Vagina (tissue), 2 donors: ENCODE measurements at places on chromosomes 6 and 20. TPM values are rescaled to one million over a fixed set of nuclear protein-coding genes. Genes with fewer than 3 reads are reported as not detected.

- peak; percentile 87 for DNase-seq
These were observed 44.4 kb downstream of the DSTN start for GRCh38 chr20:17614176-17614811.

DNA sequence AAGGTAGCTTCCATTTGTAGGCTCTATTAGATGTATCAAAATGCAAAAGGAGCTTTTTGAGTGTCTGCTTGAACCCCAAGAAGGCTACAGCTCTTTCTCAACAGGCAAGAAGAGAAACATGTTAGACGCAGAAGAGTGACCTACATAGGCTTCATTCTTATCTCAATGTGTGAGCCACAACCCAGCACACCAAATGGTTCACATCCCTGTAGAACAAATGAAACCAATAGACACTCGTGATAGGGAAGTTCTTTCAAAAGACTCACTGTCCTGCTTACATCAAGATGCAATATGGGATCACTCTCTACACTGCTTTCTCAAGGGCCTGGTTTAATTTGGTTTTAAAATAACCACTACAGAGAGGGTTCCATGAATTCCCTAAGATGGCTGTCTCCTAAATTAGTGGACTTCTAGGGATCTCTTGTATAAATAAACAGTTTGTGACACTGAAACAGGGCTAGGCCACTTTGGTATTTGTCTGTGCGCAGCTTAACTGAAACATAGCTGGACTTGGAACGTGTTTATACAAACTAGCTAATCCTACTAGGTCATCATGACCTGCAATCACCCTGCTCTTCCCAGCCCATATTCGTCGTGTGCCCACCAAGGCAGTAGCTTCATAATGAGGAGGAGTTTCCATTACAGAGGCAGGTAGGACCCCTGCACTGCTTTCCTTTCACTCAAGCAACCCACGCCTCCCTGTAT lies 225.4 kb upstream of the PREP start:
- DNase-seq, result no peak

DNA sequence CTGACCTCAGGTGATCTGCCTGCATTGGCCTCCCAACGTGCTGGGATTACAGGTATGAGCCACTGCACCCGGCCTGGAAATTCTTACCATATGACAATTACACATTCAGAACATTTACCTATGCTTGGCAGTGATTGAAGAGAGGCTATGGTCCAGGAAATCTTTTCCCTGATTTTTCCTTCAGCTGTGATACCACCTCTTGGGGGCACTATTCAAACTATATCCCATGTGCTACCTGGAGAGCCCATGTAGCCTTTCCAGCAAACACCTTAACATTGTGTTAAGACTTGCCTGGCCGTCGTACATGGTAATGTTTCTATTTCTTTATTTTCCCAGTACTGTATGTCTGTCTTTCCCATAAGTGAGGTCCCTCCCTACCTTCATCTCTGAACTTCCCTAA lies 61.7 kb upstream of the C20orf144 start:
- DNase-seq, result no peak

DNA sequence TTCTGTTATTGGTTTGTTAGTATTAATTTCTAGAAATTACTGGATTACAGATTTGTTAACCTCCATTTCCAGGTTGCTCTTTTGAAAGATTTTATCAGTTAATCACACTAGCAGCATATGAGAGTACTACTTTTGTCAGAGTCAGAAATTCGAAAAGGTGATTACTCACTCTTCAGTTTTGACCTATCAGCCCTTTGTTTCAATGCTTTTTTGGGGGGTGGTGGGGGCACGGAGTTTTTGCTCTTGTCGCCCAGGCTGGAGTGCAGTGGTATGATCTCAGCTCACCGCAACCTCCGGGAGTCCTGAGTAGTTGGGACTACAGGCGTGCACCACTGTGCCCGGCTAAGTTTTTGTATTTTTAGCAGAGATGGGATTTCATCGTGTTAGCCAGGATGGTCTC lies 149.2 kb downstream of the JARID2 start:
- DNase-seq, result no peak

DNA sequence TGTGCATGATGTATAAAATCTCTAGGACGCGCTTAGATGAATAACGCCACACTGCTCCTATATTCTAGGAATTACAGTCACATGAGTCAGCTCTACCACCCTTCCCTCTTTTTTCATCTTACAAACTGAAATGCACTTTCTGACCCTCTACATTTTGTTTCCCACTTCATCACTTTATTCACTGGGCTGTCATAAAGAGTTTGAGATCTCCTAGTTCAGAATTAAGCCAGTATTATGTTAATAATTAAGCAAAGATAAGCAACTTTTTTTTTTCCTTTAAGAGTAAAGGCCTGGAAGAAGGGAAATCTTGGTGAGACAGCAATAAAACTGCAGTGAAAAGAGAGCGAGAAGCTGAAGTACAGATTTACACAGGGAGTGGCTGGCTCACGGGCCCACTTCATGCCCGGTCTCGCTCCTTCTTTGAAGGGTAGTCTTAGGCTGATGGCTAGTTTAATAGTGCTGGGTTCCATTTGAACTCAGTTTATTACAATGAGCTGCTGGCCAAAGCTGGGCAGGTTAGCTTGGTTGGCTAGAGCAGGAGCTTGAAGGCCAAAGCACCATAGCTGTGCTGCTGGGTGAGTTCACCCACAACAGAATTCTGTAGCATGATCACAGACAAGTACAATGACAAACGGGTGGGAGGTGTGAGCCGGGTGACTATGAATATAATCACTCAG lies 110.6 kb downstream of the MAP7 start:
- no peak for DNase-seq

The IPCEF1 gene
- total RNA-seq, result 2.0 TPM

DNA sequence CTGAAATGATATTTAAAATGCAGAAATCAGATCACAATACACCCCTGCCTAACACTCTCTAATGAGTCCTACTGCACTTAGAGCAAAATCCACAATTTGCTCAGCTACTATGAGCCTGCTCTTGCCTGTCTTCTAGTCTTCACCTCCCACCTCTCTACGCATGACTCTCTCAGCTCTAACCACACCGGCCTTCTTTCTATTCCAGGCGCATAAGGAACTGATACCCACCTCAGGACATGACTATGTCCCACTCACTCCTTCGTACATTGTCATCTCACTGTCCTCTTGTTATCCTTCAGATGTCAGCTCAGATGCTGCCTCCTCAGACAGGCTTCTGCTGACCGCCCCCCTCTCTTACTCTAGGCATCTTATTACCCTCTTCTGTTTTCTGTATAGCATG lies 201.0 kb upstream of the FLRT3 start:
- no peak for DNase-seq
